ENCODE measurements at places on chromosomes 2 and 18.

DNA sequence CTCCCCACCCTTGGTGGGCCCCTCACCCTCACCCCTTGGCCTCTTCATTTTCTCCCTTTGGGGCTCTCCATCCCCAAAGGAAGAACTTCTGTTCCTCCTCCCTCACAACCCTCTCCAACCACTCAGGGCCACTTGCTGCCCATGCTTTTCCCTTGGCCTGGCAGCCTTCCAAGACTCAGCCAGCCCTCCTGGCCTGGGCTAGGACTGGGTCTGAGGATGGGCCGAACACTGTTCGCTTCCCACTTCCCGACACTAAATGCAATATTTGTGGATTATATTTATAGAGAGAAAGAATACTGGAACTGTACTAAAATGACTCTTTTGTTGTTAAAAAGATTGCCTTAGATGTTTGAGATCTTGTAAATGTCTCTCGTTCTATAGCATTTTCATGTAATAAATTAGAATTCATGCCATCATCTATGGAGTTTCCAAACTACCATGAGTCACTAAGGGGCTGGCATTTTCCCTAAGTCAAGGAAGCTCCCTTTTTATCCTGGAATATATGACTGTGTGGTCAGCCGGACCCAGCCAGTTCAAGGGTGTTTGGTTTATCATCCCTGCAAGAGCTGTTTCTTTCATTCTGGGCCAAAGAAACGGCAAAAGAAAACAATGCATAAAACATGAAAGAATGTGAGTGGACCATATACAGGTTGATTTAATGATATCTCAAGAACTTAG, 3.8 kb downstream of the CXCR2 start:
- DNase-seq = no peak

DNA sequence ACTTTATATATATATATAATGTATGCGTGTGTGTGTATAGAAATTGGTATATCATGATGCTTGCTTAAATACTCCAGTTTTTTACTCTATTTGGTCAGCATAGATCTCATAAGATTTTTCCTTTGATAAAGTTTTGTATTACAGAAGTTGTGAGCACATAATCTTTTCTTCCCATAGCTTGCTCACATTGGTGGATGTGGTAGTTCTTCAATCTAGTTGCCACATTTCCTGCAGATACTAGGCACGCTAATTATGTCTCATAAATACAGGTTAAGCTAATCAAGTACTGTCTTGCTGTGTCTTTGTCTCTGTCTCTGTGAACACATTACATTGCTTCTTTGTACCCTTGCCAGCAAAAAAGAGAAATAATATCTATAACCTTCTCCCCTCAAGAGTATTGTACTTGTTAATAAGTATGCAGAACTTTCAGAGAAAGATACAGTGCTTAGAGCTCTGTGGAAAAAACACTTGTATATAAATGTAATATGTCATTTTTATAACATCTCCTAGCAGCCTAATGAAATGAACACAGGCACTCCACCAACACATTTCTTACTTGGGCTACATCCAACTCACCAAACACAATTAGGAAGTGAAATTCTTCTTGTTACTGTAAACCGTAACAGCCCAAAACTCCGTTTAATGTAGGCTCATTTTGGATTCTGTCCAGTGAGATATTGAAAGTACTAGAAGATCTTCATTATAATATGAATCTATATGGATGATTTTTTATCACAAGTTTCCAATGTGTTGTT, 306.7 kb upstream of the SLC8A1 start:
- peak; percentile 46 for DNase-seq

GRCh38 chr2:236747426-236747825, 177.8 kb downstream of the ACKR3 start:
- DNase-seq = no peak

GRCh38 chr18:55202232-55202917, 243.1 kb upstream of the CCDC68 start:
- no peak for DNase-seq

- no peak for DNase-seq
Observed at GRCh38 chr2:189465076-189465475, 23.8 kb downstream of the WDR75 start.

- no peak for DNase-seq
Observed at GRCh38 chr2:237876951-237877491, 17.6 kb downstream of the RAMP1 start.

DNA sequence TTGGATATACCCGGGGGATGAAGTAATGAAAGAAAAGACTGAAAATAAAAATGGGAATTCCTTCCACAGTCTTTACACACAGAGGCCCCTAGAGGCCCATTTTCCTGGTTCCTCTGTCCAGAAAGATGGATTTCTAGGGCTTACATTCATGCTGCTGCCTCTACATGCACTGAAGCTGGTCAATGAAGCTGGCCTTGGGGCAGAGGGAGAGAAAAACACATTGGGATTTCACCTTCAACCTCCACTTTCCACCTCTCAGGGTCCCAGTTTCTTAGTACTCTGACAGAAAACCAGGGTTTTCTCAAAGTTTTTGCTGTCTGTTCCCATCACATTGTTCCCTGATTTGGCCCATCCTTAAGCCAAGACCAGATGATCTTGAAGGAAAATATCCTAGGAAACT, 154.6 kb upstream of the ZSWIM2 start:
- no peak for DNase-seq

GRCh38 chr2:43461453-43462073, 134.3 kb downstream of the THADA start:
- no peak for DNase-seq

DNA sequence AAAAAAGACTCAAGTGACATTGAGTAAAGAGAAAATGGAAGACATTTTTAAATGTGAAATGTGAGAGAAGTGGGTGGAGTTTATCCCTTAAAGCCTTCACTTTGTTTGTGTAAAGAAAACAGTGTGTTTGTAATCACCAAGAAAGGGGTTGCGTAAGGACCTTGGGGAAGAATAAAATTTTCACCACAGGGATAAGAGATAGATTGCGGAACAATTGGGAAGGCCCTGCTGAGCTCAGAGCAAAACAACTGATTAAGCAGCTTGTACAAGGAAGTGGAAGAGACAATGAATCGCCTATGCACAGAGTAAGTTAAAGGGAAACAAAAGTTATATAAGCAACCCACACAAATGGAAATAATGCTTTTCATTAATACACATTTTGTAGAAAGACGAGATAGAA, 327.7 kb downstream of the RAD51AP2 start:
- DNase-seq = no peak

GRCh38 chr2:190515687-190516086, 18.8 kb downstream of the NEMP2 start:
- DNase-seq = no peak

- no peak for DNase-seq
Observed at GRCh38 chr18:23596183-23596582, 9.9 kb upstream of the NPC1 start.

GRCh38 chr2:172242961-172243360, 140.3 kb upstream of the DLX2 start:
- DNase-seq = no peak

- DNase-seq = no peak
Observed at GRCh38 chr2:119741868-119742267, 17.9 kb upstream of the PTPN4 start.

DNA sequence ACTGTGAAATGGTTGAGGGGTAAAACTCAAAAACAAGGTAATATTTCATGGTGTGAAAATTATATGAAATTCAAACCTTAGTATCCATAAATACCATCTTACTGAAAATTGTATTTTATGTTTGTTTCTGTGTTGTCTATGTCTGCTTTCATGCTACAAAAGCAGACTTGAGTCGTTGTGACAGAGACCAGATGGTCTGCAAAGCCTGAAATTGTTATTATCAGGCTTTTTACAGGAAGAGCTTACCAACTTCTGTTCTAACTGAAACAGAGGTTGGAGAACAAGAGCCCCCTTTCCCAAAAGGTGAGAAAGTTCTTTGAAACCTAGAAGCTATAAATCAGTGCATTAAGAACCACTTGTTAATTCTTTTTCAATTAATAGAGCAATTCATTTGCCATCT, 110.0 kb downstream of the COL4A4 start:
- no peak for DNase-seq

GRCh38 chr2:18518116-18519111, 42.0 kb downstream of the RDH14 start:
- peak; percentile 52 for DNase-seq

GRCh38 chr2:216951171-216951570, 91.3 kb upstream of the TNP1 start:
- no peak for DNase-seq

DNA sequence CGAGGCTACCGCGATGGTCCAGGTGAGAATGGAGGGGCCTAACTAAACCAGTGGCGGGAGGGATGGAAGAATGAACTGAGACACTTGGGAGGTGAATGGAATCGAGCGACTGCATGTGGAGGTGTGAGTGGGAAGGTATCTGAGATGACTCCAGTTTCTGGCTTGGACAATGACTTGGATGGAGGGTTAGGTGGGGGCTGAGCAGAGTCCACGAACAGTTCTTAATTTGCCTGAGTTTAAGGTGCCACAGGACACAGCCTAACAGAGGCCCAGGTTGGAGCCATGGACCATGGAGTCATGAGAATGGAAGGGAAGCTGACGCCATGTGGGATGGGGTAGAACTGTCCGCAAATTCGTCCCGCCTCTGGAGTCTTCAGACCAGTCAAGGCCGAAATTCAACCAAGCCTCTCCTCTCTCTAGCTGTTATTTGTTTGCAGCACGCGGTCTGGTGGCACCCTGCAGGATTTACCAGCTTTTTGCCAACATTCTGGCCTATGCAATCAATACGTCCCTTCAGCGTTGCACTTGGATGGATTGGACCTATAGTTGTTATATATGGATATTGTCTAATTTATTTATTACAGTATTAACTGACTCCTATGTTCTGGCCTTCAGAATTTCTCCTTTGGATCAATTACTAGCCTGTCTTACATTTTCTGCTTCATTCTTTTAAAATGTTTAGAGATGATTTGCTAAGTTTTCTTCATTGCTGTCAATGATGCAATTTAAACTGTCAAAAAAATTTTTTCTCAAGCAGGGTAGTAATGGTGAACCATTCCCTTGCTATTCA, 940 bp upstream of the BOLA3 start:
- no peak for DNase-seq

DNA sequence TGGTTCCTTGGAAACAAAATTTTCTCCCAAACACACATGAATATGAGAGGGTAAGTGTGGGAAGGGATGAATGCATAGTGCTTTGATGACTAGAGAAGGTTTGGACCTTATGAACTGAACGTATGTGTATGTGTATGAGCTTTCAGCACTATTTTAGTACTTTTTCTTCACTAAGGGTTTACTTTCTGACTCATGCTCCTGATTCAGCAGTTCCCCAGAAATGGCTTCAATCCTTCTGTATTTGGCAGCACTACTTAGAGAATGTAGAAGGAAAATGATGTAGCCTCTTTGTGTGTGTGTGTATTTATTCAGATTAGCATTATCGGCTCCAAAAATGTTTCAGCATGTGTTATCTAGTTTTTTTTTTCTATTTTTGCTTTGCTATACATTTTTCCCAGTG, 22.2 kb downstream of the KCNJ3 start:
- no peak for DNase-seq

GRCh38 chr2:157194097-157194688, 63.3 kb upstream of the GALNT5 start:
- peak; percentile 74 for DNase-seq

DNA sequence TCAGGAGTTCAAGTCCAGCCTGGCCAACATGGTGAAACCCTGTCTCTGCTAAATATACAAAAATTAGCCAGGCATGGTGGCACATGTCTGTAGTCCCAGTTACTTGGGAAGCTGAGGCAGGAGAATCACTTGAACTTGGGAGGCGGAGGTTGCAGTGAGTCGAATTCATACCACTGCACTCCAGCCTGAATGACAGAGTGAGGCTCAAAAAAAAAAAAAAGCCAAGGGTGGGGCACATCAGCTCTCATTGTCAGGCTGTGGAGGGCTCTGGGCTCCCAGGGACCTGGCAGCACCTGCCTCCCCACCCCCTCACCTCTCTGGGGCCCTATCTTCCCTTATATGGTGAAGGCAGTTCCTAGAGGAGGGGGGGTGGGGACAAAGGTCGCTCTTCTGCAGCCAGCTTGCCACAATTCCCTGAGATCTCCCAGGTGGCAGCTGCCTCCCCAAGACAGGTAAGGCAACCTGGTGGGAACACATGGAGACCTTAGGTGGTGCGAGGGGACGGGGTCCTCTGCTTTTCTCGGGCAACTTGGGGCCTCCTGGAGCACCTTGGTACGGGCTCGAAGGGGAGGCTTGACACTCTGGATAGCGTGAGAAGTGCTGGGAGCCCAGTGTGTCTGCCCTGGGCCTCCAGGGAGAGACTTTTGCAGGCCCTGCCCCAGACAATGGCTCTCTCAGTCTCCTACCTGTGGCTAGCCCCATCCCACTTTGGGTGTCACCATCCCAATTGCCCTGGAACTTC, at the start of gene VIL1:
Gene VIL1, plus strand, starts transcription at position 407 of the 742 bp plus-strand sequence. CDS start 4,656 bp downstream, outside the sequence.
- DNase-seq = no peak

DNA sequence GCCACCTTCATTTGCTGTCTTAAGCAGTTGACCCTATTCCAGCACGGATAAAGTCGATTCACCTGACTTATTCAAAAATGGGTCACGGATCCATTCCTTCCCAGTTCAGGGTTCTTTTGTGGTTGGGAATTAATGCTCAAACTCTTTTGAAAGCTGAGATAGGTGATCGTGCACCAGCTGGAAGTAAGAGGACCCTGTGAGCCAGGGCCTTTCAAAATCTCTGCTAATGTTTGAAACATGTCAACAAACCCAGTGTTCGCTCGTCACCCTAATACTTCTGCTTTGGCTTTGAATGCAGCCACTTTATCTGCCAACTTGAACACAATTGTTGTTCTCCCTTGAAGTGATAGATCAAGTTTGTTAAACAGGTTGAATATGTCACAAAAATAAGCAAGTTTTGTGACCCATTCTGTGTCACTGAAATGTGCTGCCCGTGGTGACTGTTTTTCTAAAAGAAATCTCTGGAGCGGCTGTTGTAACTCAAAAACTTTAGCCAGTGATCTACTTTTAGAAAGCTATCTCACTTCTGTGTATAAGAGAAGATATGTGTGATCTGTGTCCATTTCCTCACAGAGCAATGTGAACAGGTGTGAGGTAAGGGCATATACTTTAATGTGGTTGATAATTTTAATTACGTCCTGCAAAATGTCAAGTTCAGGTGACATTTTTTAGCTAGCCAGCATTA, 16.9 kb downstream of the HAT1 start:
- no peak for DNase-seq

GRCh38 chr2:182240862-182241371, 185.9 kb downstream of the PDE1A start:
- peak; percentile 12 for DNase-seq

DNA sequence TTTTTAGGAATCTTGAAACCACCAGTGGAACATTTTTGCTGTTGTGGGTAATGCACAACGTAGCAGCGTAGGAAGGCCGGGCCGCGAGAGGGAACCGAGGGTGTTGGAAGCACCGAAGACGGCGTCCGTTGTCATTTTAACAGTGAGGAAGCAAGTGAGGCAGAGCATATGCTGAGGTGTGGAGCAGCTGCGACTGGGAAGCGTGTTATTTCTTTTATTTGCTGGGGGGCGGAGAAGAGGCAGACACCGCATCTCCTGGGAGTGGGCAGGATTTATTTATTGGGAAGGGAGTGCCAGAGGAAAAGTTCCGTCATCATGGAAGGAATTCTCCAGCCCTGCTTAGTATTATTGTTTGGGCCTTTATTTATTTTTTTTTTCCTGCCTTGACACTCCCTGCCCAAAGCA, 232.8 kb downstream of the KLHL29 start:
- no peak for DNase-seq
